Sciatic nerve (tissue), 2 donors: ENCODE measurements at places on chromosomes 7 and 10.
A peak's percentile ranks its signal among the peaks of the same experiment; 100 is the strongest.

DNA sequence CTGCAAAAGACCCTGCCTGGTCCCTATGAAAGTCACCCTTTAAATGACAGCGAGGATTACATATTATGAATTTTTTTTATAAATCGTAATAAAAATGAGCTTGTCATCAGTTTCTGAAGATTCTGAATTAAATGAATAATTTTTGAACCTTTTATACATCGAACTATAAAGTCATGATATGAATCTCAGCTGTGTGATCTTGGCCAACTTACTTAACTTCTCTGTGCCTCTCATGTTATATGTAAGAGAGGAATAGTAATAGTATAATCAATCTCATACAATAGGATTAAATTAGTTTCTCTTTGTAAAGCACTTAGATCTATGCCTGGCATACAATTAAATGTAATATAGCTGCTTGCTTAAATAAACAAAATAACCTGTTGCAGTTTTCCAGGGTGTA is 5.3 kb upstream of the ATOH7 start:
- no peak for DNase-seq

- DNase-seq = no peak
Measured at GRCh38 chr10:7077880-7078279, 333.0 kb downstream of the SFMBT2 start.

- no peak for DNase-seq
Measured at GRCh38 chr10:102878629-102879028, 9.4 kb downstream of the AS3MT start.

GRCh38 chr10:110081911-110082310 is 74.1 kb downstream of the ADD3 start:
- DNase-seq = no peak

DNA sequence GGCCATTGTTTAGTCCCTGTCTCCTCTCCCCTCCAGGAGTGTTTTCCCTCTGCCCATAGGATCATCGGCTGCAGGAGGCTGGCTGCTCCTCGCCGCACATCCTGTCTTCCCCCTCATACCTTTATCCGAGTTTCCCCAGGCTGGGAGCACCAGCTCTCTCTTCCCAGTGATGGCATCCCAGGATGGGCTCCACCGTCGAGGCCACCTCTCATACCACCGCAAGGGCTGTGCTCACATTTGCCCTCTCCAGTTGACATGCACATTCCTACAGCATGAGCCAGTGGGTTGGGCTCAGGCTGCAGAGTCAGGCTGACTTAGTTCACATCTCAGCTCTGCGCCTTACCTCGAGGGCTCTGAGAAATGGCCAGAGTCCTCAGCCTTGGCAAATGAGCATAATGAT is 12.1 kb downstream of the HKDC1 start:
- DNase-seq = no peak

- no peak for DNase-seq
Measured at GRCh38 chr10:113897693-113898618, 43.5 kb downstream of the NHLRC2 start.

GRCh38 chr10:89540420-89540949 is 5.1 kb upstream of the SLC16A12 start:
- no peak for DNase-seq

- no peak for DNase-seq
Measured at GRCh38 chr10:25023278-25023677, 6.9 kb downstream of the THNSL1 start.

DNA sequence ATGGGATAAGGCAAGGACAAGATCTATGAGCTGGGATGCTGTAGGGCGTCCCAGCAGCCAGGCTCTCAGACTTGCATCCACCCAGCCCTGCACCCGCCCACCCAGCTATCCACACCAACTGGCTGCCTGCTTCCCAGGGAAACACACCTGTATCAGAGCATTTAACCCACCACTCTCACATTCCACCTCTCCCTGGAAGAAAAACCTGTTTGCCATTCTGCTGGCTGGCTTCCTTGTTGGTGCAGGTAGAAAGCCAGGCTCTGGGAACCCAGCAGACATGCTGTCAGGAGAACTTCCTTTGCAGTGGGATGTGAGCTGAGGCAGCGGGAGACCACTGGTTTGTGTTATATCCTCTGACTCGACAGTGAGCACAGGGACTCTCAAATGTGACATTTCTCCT is 67.0 kb downstream of the FAM241B start:
- no peak for DNase-seq

DNA sequence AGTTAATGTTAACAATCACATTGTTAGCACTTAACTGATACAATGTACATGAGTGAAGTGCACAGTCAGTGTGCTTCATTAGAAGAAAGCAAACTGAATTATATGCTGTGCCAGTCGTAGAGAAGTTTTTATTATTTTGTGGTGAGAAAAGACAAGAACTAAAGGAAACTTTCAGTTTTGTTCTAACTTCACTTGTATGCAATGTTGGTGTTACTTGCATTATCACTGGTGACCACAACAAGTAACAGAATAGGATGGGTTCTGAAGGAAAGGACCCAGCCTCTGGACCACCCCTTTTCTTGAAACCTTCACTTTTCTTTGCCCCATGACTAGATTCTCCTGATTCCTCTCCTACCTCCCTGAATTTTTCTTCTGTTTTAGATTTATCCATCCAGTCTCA is 123.3 kb upstream of the GAD2 start:
- DNase-seq = no peak

GRCh38 chr7:99380032-99380822 is 5.7 kb downstream of the ARPC1B start:
- no peak for DNase-seq

DNA sequence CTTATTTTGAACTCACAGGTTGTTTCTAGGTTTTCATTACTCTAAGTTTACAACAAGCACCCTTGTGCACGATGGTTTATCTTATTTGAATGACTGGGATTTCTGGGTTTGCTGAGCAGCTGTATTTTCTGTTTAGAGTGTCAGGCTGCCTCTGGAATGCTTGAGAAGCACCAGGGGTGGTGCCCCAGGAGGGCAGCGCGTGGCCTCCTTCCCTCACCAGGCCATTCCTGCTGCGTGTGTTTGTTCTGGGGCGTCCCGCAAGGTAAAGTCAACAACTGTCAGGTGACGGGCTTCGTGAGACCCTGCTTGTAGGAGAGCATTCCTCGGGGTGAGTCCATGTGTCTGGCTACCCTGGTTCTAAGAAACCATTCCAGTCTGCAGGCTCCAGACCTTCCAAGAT is 54.9 kb downstream of the FAM171A1 start:
- DNase-seq = no peak

GRCh38 chr7:38242814-38243213 is 30.6 kb downstream of the TARP start:
- no peak for DNase-seq

DNA sequence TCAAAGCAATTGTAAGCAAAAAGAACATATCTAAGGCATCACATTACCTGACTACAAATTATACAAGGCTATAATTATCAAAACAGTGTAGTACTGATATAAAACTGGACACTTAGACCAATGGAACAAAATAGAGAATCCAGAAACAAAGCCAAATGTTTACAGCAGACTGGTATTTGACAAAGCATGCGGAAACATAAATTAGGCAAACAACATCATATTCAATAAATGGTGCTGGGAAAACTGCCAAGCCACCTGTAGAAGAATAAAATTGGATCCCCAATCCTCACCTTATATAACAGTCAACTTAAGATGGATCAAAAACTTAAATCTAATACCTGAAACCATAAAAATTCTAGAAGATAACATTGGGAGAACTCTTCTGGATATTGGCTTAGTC is 240.8 kb upstream of the POM121L12 start:
- no peak for DNase-seq

DNA sequence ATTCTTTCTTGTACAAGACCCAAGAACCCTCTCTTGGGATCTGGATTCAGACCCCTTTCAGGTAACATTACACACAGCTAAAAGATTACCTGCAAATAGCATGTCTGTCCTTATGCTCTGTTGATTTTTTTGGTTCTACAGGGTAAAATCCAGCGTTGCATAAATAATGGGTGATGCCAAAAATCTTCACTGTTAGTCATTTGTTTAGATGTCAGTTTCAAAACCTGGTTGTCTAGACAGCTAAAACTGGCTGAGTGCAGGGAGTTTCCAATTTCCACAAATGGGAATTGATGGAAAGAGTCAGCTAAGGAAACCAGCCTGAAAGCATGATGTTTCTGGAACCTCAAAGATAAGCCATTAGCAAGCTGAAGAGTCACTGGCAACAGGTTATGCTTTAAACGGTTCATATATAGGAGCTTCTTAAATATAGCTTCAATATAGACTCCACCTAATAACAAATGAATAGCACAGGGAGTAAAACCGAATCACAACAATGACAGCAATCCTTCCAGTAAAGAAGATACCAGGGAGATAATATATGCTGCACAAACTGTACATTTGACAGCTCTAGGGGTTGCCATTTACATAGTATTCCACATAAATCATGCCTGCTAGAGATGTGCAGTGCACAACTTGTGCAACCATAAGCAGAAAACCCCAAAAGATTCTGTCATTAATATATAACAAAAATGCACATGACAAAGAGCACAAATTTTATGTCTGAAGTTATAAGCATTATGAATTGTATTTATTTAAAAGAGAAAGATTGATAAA is 20.4 kb downstream of the CCDC71L start:
- DNase-seq = no peak

- DNase-seq = no peak
Measured at GRCh38 chr7:156927571-156928405, 21.7 kb upstream of the NOM1 start.

DNA sequence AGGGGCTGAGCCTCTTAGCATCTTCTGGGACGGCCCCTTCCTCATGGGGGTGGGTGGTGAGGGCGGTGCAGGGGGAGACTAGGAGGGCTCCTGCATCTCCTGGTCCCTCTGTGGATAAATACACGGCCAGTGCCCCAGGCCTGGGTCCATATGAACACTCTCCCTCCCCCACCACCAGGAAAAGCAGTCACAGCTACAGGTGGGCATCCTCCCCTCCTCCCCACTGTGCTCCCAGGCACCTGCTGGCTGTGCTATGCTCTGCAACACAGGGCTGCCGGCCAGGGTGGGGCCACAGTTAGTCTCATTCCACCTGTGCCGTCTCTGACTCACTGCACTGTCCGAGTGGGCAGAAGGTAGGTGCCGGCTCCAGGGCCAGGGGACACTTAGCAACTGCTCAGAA is 87.3 kb upstream of the INSIG1 start:
- DNase-seq = no peak

- no peak for DNase-seq
Measured at GRCh38 chr10:127408733-127409132, 140.4 kb upstream of the NPS start.

- DNase-seq = peak; percentile 76
Measured at GRCh38 chr7:43906331-43907010, at the start of gene URGCP. TSS of gene URGCP (minus strand) at chr7:43906596. CDS start at chr7:43906575, 21 bp downstream.

DNA sequence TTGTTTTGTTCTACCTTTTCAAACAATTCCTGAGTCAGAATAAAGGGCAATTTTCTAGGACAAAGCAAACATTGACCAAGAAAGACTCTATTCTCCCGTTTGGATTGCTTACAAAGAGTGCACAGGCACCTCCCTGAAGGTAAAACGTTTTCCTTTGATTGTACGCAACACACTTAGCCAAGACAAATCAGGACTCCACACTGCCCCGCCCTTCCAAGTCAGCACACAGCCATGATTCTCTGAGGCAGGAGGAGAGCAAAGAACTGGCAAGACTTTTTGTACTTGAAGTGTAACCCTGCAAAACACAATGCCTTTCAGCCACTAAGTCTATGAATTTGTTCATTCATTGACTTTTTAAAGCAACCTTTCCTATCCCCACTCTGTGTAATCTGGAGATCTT is 85.0 kb upstream of the FAM180A start:
- no peak for DNase-seq

GRCh38 chr10:33258967-33259366 is 75.5 kb downstream of the NRP1 start:
- no peak for DNase-seq

DNA sequence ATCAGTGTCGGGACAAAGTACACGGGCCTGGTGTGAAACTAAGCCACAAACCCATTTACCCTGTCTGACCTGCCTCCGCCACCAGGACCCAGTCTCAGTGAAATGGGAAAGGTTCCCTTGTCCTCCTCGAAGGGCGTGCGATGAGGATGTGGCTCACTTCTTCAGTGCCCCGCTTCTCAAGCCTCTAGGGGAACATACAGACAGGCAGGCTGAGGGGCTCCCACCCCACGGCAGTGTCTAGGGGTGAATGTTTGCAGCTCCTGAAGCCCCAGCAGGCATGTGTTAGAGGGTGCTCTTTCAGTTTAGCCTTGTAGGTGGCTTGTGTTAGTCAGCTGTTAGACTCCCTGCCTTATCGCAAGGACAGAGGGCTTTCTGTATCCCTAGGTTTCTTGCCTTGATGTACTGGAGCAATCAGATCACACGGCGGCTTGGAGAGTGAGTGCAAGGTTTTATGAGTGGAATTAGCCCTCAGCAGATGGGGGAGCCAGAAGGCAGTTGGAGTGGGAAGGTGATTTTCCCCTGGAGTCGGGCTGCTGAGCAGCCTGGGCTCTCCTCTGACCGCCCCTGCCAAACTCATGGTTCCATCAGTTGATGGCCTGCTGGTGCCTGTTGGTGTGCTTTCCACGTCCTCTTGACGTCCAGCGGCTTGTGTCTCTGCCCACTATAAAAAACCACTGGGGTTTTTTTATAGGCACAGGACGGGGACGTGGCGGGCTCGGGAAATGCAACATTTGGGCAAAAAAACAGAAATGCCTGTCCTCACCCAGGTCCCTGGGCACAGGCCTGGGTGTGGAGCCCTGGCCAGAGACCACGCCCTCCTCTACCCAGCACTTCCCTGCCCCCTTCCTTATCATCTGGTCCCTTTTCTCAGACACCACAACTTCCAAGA is 759 bp downstream of the NUDT1 start:
- DNase-seq = no peak

DNA sequence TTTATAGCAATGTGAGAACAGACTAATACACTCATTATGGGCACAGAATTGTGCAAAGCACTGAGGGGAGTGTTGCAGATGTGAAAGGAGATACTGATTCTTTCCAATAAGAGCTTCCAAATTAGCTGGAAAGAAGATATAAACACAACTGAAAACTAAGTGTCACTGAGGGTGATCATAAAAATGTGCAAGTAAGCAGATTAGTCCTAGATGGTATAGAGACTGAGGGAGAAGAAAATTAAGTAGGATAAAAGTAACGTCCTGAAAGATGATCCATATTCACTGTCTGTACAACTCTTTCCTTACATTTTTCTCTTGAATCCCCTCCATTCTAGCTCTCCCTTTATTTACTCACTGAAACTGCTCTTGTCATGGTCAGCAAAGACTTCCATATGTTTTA is 11.2 kb upstream of the NXPH1 start:
- DNase-seq = no peak
